ENCODE measurements at places on chromosomes 1 and 21.

GRCh38 chr1:32468791-32469190 lies 3.9 kb downstream of the ZBTB8B start:
- no peak for DNase-seq

- DNase-seq, result no peak
Observed at GRCh38 chr1:153678519-153679336, at the start of gene NPR1. NPR1 (plus strand) TSS chr1:153678688; CDS start chr1:153679109, 421 bp downstream.

DNA sequence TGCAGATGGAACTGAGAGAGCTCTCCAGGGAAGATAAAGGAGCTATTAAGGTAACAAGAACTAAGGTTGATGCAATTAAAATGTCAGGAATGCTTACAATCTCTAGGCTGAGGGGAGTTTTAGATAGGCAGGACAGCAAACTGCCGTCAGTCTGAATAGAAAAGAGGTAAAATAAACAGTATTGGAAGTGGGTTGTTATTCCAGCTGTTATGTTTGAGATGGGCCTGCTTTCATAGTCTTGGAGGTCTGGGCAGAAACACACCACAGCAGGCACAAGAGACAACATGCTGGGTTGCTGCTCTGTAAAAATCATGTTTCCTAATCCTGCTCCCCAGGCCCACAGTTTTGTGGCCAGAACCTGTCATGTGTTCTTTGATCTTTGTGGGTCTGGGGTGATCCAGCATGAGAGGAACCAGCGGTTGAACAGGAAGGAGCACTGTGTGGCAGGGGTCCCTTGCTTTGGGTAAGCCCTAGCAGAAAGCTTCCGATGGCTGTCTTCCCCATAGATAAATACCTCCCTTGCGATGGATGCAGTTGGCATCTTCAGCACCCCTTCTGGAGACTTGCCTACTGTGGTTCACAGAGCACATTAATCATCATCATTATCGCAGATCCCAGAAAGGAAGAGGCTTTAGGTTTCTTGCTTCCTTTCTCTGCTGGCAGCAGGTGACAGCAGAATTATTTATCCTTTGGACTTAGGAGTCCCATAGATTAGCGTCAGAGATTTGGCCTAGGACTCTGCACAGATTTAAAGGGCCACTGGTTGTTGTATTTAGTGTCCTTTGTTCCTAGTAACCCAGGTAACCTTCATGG lies 97.1 kb downstream of the AK5 start:
- no peak for DNase-seq

DNA sequence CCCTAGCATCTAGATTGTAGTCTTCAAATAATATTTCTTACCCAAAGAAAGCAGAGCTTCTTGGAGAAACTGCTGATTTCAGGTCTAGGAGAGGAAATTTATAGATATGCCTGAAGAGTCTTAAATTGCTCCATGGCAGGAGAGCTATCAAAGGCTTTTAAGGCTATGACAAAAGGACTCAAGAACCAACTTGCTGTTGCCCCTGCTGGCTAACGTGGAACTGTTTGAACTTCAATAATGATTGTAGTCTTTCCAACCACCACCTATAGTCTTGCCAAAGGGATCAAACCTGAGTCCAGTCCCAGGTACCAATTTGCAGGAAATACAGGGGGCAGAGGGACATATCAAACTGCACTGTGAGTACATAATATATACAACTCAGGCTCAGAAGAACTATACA lies 336.2 kb upstream of the ESRRG start:
- no peak for DNase-seq

GRCh38 chr1:220335668-220336067 lies 63.4 kb upstream of the RAB3GAP2 start:
- no peak for DNase-seq

- peak; percentile 3 for DNase-seq
Observed at GRCh38 chr1:29633771-29634170, 397.4 kb downstream of the PTPRU start.

- no peak for DNase-seq
Observed at GRCh38 chr1:12048372-12048771, 14.7 kb upstream of the TNFRSF8 start.

DNA sequence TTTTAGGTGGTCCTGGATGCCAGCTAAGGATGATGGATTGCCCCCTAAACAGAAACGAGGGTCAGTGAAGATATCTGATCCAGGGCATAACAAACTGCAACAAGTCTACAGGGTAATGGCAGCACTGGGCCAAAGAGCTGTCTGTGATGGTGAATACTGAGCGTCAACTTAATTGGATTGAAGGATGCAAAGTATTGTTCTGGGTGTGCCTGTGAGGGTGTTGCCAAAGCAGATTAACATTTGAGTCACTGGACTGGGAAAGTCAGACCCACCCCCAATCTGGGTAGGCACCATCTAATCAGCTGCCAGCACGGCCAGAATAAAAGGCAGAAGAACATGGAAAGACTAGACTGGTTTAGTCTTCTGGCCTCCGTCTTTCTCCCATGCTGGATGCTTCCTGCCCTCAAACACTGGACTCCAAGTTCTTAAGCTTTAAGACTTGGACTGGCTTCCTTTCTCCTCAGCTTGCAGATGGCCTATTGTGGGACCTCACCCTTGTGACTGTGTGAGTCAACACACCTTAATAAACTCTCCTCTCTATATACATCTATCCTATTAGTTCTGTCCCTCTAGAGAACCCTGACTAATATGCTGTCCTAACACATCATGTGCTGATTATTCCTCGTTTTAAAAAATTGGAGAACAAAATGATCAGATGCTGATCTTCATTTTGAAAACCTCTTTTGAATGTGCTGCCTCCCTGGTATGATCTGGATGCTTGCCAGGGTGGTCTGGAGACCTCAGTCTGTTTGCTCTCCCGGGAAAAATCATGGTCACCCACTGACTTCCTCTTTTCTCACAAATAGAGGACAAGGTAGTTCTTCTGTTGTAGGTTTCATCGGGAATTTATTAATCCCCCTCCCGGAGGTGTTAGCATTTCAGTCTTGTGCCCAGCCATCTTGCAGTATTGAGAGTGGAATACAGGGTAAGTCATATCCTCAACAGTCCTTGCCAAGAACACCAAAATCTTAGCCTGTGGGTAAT lies 234.7 kb downstream of the SETD4 start:
- DNase-seq, result no peak

- DNase-seq, result no peak
Observed at GRCh38 chr1:205600085-205600484, 31.7 kb downstream of the ELK4 start.

- DNase-seq, result no peak
Observed at GRCh38 chr1:88204612-88205167, 479.4 kb upstream of the PKN2 start.

Data from NCI-H748 treated with DMSO at 0.1 percent for 48 hours (cell line).